ENCODE measurements at places on chromosomes 7 and 10.

- no peak for DNase-seq
Observed at GRCh38 chr7:129667116-129667515, 55.6 kb downstream of the NRF1 start.

GRCh38 chr10:96998329-96998888 is 166.3 kb downstream of the LCOR start:
- DNase-seq: peak; percentile 74

- DNase-seq: peak; percentile 88
Observed at GRCh38 chr7:20596653-20597052, 18.8 kb upstream of the ABCB5 start.

DNA sequence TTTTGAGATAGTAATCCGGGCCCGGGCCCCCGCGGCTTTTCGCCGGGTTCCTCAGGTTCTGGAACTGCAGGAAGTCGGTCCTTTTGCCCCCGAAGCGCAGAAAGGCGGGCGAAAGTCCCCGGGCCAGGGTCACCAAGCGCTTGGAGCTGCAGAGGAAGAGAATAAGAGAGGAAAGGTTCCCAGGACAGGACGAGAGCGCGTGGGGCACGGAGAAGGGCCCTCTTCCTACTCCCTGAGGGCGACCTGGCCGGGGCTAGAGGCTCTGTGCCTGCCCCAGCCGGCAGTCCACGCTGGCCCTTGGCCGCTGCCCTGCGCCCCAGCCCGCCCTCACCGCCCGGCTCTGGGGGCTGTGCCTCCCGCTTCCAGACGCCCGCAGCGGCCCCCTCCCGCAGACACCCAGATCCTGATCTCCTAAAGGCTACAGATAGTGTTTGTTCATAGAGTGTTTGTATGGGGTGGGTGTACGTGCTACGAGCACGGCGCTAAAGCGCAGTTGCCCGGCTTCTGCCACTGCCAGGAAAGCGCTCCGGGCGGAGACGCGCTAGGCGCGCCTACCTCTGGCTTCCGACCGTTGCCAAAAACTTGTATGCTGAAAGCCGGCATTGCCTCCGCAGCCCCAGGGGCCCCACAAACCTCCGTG is 3.2 kb downstream of the HPSE2 start:
- DNase-seq: peak; percentile 9

- no peak for DNase-seq
Observed at GRCh38 chr10:112755446-112756234, 194.4 kb upstream of the TCF7L2 start.

GRCh38 chr10:26792758-26793495 is 67.8 kb downstream of the ABI1 start:
- no peak for DNase-seq

- DNase-seq: peak; percentile 85
Observed at GRCh38 chr7:115340828-115341227, 418.9 kb downstream of the MDFIC start.

GRCh38 chr10:117531371-117532002 is 11.1 kb upstream of the EMX2 start:
- DNase-seq: no peak

GRCh38 chr10:23818484-23818883 is 379.6 kb downstream of the OTUD1 start:
- DNase-seq: no peak
